Adipocyte (in vitro differentiated cells): ENCODE measurements at places on chromosomes 13 and 19.

DNA sequence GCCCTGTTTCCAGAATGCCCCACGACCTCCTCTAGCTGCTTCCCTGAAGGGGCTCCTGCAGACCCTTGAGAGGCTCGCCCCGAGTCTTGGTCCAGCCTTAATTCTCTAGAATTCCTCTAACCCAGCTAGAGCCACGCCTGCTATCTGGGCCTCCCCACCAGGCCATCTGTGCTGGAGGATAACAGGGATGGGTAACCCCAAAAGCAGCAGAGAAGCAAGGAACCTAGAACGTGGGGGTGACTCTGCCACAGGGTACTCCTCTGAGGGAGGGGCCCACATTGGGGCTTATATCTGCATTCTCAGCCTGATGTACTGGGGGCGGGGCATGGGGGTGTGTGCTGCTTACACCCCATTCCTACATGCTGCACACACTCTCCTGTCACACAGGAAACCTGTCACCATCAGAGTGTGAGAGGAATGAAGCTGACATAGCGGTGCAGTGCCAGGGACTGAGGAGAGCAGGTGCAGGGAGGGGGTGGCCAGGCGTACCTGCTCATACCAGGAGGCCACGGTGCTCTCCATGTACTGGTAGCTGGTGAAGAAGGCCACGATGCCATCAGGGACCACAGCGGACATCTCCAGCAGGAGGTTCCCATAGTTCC lies 13.8 kb downstream of the KLC3 start:
- DNase-seq = no peak

DNA sequence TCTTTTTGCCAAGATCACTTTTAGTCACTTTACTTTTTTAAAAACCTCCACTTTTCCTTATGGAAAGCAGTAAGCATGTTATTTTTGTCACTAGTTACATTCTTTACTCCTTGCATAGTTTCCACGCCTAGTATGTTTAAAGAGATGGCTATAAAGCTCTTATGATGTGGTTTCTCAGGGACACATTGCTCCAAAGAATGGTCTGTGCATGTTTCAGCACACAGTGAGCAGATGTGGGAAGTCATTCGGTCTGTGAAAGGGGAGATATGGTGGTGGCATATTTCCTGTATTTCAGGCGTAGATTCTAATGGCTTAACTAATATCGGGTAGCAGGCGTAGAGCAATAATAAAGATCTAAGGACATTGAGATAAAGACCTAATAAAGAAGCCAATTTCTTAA lies 180.7 kb downstream of the SLITRK6 start:
- DNase-seq = no peak

- DNase-seq = no peak
Observed at GRCh38 chr13:56907766-56908165, 233.0 kb upstream of the PRR20A start.

DNA sequence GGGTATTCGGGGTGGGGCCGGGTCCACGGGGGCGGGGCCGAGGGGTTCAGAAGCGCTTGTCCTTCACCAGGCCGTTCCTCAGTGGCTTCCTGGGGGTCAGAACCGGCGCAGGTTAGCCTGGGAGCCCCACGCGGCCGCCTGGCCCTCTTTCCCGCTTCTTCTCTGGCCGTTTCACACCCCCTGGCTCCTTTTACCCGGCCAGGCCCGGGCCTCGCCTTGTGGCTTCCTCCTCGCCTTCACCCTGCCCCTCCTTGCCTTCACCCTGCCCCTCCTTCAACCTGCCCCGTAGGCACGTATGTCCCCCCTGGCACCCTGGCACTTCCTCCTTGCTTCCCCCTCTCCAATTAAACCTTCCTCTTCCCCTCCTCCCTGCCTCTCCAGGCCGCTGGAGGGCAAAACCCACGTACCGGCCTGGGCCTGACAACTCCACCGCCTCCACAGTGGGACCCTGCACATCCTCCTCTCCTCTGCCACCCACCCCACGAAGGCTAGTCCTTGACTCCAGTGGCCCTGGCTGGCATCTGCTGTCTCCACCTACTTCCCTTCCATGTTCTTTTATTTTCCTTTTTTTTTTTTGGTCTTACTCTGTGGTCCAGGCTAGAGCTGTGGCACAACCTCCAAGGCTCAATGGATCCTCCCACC lies 25.3 kb downstream of the CERS1 start:
- DNase-seq = no peak

- no peak for DNase-seq
Observed at GRCh38 chr13:27151798-27152599, 19.6 kb downstream of the USP12 start.

DNA sequence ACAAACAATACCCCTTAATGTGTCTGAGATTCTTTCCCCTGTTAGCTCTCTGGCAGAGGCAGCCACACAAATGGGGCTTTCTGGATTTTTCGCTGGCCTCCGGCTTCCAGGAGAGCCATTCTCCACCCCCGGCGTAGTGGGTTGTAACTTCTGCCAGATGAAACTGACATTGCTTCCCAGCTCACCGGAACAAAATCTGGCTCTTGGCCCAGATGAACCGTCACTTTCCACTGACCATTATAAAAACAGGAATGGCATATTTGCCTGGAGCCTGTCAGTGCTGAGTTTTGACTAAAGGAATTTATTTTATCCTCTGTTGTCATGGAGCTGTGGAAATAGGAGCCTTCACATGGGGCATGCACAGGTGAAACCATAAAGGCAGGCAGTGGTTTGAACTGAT lies 120.6 kb upstream of the GPR12 start:
- DNase-seq = peak; percentile 21

DNA sequence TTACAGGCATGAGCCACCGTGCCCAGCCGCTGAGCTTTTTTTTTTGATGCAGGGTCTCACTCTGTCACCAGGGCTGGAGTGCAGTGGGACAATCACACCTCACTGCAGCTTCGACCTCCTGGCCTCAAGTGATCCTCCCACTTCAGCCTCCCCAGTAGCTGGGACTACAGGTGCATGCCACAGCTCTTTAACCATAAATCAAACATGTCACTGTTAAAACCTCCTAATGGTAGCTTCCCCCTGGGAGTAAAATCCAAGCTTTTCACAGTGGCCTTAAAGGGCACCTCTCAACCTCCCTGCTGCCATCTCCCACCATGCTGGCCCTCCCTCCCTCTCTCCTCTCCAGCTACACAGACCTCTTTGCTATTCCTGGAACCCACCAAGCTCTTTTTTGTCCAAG lies 2.0 kb upstream of the GNG14 start:
- DNase-seq = no peak
